Fibroblast of villous mesenchyme (primary cell): ENCODE measurements at places on chromosomes 2 and 18. TPM values are rescaled to one million over a fixed set of nuclear protein-coding genes. Genes with fewer than 3 reads are reported as not detected.

DNA sequence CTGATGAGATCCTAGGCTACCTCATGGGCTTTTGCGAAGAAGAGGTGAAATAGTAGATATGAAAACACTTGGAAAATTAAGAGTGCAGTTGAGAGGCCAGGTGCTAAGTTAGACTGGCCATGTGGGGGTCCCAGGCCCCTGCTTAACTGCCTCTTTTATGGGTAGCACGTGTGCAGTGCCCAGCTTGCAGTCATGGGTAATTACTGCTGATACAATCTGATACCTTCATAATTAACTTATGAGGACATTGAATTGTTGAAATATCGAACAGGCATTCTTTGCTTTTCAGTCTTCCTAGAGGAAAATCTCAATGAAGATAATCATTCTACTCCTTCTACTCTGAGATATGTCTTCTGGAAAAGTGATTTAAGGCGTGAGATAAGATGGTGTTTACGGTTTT lies 11.6 kb downstream of the TRAF3IP1 start:
- no peak for DNase-seq

DNA sequence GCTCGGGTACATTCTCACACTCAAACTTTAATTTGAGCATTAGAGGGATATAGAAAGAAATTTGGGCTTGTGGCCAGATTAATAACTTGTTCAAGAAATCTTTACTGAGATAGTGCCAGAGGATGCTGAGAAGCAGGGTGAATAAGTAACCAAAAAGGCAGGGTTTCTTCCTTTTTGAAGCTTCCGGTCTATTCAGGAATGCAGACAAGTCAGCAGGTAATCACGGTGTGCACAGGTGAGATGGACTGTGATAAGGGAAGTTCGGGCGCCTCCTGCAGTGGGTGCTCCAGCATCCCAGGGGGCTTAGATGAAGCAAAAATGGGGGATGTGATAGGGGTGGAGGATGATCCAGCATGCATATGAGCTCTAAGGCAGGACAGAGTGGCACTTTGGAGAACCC lies 44.9 kb upstream of the CYP1B1 start:
- DNase-seq = no peak

GRCh38 chr2:47456851-47457250 lies 53.9 kb downstream of the MSH2 start:
- no peak for DNase-seq

GRCh38 chr2:33287507-33288005 lies 188.9 kb upstream of the RASGRP3 start:
- DNase-seq = no peak

The SCYGR4 gene
- total RNA-seq = not detected in 2 replicates
